ENCODE measurements at places on chromosomes 4 and X. TPM values are rescaled to one million over a fixed set of nuclear protein-coding genes. Genes with fewer than 3 reads are reported as not detected.

DNA sequence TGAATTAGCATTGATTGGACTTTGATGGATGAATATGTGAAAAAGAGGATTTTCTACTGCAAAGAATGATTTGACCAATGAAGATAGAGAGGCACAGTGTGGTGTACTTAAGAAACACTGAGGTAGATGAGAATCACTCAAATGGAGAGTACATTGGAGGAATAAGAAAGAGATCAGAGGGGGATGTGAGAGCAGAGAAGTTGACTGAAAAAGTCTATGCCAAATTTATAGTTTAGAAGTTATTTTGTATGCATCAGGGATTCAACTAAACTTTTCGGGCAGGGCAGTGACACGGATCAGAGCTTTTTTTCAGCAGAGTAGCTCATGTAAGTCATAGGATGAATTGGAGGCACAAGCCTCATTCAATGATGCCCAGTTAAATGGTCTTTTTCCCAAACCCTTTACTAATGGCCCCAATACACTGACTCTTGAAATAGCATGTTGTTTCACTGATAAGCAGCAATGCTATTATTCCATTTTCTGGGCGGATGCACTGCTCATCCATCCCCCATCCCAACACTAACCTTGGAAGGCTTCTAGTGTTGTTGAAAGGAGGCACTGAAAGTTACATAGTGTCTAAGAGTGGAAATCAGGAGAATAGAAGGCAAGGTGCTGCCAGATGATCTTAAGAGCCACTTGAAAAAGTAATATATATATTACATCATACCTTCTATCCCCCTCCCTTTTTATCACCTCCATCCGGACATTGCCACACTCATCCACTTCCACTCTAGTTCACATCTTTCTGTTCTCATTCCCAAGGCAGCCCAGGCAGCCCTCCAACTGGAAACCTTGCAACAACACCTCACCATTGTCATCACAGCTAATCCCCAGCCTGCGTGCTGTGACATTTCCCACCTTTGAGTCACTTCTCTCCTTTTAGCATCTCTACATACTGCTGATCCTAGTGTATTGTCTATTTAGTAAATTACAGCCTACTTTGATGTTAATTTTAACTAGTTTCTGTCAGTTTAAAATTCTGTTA is 46.1 kb downstream of the ARHGAP24 start:
- H3K4me3 ChIP-seq = no peak overlapping the region
- H3K36me3 ChIP-seq = no peaks in the 10 kb centered on the region
- H3K27ac ChIP-seq = no peak overlapping the region
- H3K27me3 ChIP-seq = peaks cover 31% of the 10 kb centered on the region

The MGARP gene
- 5.2 TPM for total RNA-seq

DNA sequence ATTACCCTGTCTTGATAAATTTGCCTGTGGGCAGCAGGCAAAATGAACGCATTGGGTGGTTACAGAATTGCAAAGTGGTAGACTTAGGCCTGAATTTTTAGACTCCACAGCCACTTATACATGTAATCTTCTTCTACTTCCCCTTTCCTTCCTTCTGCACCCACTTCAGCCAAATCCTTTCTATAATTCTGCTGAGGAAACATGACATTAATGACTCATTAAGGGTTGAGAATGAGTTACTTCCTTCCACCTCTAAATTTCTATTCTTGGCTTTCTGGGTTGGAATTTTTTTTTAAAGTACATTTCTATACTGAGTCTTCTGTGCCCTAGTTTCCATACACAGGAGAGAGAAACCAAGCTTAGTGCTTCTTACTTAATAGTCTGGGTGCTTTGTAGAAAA is 10.1 kb downstream of the PAPSS1 start:
- no peaks in the 10 kb centered on the region for H3K27me3 ChIP-seq
- H3K4me3 ChIP-seq = no peak overlapping the region
- H3K4me1 ChIP-seq = peaks cover 21% of the 10 kb centered on the region
- DNase-seq = no peak
- no peak overlapping the region for H3K27ac ChIP-seq

DNA sequence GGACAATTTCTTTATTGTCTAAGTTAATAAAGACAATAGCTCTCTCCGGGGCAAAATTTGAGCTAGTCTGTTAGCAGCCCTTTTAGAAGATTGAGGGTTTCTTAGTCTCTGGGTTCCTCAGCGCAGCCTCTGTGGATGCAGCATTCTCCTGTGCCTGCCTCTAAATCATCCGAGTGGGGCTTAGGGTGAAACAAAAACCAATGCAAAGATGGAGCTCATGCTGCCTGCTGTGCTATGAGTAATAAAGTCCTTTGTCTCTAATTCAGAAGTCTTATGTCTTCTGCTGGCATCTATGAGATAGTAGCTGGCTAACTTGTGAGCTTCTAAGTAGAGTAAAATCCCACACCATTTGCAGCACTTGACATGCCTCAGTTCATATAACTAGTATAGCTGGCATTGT is 67.9 kb downstream of the ANKRD50 start:
- no peak overlapping the region for H3K4me3 ChIP-seq
- no peaks in the 10 kb centered on the region for H3K27me3 ChIP-seq
- no peak overlapping the region for H3K27ac ChIP-seq
- H3K4me1 ChIP-seq = peaks cover 24% of the 10 kb centered on the region
- no peak for DNase-seq
- peaks cover 20% of the 10 kb centered on the region for H3K36me3 ChIP-seq

GRCh38 chr4:8037150-8037769 is 97.6 kb upstream of the AFAP1 start:
- peaks cover 10% of the 10 kb centered on the region for H3K4me1 ChIP-seq
- peaks cover 30% of the 10 kb centered on the region for H3K27me3 ChIP-seq
- no peaks in the 10 kb centered on the region for H3K36me3 ChIP-seq
- H3K27ac ChIP-seq = no peak overlapping the region

DNA sequence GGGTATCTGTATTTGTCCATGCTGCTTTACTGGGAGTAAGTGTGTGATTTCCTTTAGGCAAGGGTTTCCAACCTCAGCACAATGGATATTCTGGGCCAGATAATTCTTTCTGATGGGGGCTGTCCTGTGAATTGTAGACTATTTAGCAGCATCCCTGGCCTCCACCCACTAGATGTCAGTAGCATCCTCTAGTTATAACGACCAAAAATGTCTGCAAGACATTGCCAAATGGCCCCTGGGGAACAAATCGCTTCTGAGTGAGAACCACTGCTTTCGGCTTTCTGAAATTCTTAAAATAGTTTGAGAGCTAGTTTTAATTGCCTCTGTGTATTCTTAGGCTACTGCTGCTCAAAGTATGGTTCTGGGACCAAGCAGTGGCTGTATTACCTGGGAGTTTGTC is 81.2 kb upstream of the GPM6B start:
- no peaks in the 10 kb centered on the region for H3K27me3 ChIP-seq
- peaks cover 19% of the 10 kb centered on the region for H3K4me1 ChIP-seq
- H3K36me3 ChIP-seq = no peaks in the 10 kb centered on the region
- DNase-seq = no peak
- no peak overlapping the region for H3K27ac ChIP-seq

The STATH gene
- total RNA-seq = not detected

- peaks cover 24% of the 10 kb centered on the region for H3K4me1 ChIP-seq
- peaks cover 15% of the 10 kb centered on the region for H3K36me3 ChIP-seq
- DNase-seq = no peak
- peak overlapping the region; percentile 69 for H3K27ac ChIP-seq
- H3K4me3 ChIP-seq = no peak overlapping the region
These were observed 47.0 kb downstream of the KLHL15 start for GRCh38 chrX:23980011-23980441.

DNA sequence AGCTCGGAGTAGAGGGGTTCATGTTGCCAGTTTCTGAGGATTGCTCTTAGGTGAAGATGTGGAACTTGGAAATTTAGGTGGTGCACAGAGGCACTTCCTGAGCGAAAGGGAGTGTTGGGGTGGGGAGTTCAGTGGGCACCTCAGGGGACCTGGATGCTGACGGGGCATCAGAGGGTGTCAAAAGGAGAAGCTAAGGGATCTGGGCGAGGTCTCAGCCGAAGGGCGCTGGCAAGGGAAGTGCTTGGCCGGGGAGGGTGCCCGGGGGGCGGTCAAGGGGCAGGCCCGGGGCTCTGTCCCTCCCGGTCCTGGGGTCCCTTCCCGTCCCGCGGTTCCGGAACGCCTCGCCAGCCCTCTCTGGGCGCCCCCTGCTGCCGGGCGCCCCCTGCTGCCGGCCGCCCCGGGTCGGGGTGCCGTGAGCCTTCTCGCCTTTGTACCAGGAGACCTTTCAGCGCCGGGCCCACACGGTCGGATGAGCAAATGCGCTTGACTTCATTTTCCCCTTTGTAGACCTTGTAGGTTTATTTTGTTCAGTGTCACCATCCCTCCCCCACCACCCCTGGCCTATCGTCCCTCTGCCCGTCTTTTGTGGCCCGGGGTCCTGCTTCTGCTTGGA is 3.0 kb upstream of the PHOX2B start:
- no peak overlapping the region for H3K4me3 ChIP-seq
- no peak for DNase-seq
- no peak overlapping the region for H3K27ac ChIP-seq

GRCh38 chr4:48640699-48641098 is 139.4 kb downstream of the FRYL start:
- H3K4me1 ChIP-seq = peaks cover 38% of the 10 kb centered on the region
- peak overlapping the region; percentile 11 for H3K27ac ChIP-seq
- no peak overlapping the region for H3K4me3 ChIP-seq
- H3K36me3 ChIP-seq = no peaks in the 10 kb centered on the region
- DNase-seq = no peak
- H3K27me3 ChIP-seq = no peaks in the 10 kb centered on the region

GRCh38 chr4:128866691-128867090 is 57.2 kb downstream of the JADE1 start:
- no peaks in the 10 kb centered on the region for H3K27me3 ChIP-seq
- H3K27ac ChIP-seq = no peak overlapping the region
- peaks cover 28% of the 10 kb centered on the region for H3K36me3 ChIP-seq
- peaks cover 3% of the 10 kb centered on the region for H3K4me1 ChIP-seq
- no peak overlapping the region for H3K4me3 ChIP-seq

GRCh38 chr4:84167564-84167963 is 331.5 kb downstream of the NKX6-1 start:
- no peaks in the 10 kb centered on the region for H3K36me3 ChIP-seq
- no peak overlapping the region for H3K4me3 ChIP-seq
- peaks cover 4% of the 10 kb centered on the region for H3K27me3 ChIP-seq

GRCh38 chr4:173246719-173247118 is 78.1 kb downstream of the GALNT7 start:
- DNase-seq = no peak
- no peaks in the 10 kb centered on the region for H3K27me3 ChIP-seq
- H3K4me3 ChIP-seq = no peak overlapping the region
- H3K36me3 ChIP-seq = peaks cover 5% of the 10 kb centered on the region
- H3K27ac ChIP-seq = no peak overlapping the region

DNA sequence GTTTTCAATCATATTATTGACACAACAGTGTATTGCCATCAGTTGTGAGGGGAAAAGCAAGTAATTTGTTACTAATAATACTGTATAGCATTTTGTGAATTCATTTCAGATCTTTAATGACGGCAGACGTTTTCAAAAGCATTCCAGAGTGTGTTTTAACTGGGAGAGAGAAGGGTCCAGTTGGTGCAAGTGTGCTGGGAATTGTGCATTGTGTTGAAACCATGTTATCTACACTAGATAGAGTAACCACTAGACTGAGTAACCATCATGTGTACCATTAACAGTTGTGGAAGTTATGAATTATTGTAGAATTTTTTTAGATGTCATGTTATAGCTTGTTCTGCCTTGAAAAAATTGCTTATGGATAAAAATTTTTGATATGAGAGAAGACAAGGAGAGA is 104.5 kb upstream of the VEGFC start:
- H3K4me3 ChIP-seq = no peak overlapping the region
- H3K4me1 ChIP-seq = peaks cover 24% of the 10 kb centered on the region
- H3K36me3 ChIP-seq = no peaks in the 10 kb centered on the region
- H3K27me3 ChIP-seq = no peaks in the 10 kb centered on the region

DNA sequence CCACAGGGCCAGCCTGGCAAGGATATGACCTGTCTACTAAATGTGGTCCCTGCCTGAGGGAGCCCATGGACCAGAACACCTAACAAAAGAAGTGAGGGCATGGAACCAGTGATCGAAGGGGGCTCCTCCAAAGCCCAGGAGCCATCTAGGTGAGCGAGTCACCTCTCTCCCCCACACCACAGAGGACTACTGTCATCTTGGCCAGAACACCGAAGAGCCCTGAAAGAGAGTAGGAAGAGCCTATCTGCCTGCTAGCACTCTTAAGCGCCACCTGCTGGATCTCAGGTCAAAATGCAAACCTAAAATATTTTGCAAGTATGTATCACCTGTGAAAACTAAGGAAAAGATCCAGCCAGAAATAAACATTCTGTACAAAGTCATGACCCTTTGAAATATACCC is 137.9 kb upstream of the ZXDB start:
- H3K27ac ChIP-seq = no peak overlapping the region
- no peaks in the 10 kb centered on the region for H3K36me3 ChIP-seq
- no peaks in the 10 kb centered on the region for H3K27me3 ChIP-seq
- H3K4me1 ChIP-seq = no peaks in the 10 kb centered on the region
- no peak for DNase-seq

GRCh38 chr4:72006586-72006985 is 25.2 kb upstream of the NPFFR2 start:
- no peak for DNase-seq
- no peak overlapping the region for H3K4me3 ChIP-seq
- H3K27ac ChIP-seq = no peak overlapping the region
- no peaks in the 10 kb centered on the region for H3K27me3 ChIP-seq
- H3K4me1 ChIP-seq = no peaks in the 10 kb centered on the region

- no peaks in the 10 kb centered on the region for H3K36me3 ChIP-seq
- no peak for DNase-seq
- H3K4me1 ChIP-seq = no peaks in the 10 kb centered on the region
- no peak overlapping the region for H3K4me3 ChIP-seq
- no peak overlapping the region for H3K27ac ChIP-seq
- H3K27me3 ChIP-seq = peaks cover 23% of the 10 kb centered on the region
These were observed 93.0 kb downstream of the FAM53A start for GRCh38 chr4:1591107-1591506.

- no peak for DNase-seq
- H3K36me3 ChIP-seq = no peaks in the 10 kb centered on the region
- H3K27me3 ChIP-seq = peaks cover 3% of the 10 kb centered on the region
- H3K4me1 ChIP-seq = peaks cover 3% of the 10 kb centered on the region
These were observed 421.7 kb upstream of the HTR2C start for GRCh38 chrX:114162068-114162735.

DNA sequence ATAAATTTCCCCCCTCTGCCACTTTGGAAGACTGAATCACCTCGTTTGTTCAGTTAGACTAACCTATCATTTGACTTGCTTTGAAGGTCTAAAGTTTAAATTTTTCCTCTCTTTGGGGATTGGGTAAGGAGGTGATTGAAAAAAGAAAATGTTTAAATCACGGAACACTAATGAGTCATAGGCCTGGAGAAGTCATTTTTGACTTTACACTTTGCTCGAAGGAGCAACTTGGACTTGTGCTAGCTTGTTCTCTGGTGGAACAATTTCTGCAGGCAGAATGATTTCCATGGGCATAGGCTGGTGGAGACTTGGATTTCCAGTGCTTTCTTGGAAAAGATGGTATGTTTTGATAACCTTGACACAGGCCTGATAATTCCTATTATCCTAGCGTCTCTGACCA is 10.5 kb upstream of the GLUD2 start:
- H3K4me3 ChIP-seq = no peak overlapping the region
- H3K27ac ChIP-seq = no peak overlapping the region
- DNase-seq = no peak
- no peaks in the 10 kb centered on the region for H3K36me3 ChIP-seq
- H3K27me3 ChIP-seq = peaks cover 2% of the 10 kb centered on the region
